Stimulated activated CD4-positive, alpha-beta T cell treated with anti-CD3 and anti-CD28 coated beads, TNF-alpha, amount 100 ng/mL, for 4 hours (primary cell): ENCODE measurements at places on chromosomes 4 and X.

DNA sequence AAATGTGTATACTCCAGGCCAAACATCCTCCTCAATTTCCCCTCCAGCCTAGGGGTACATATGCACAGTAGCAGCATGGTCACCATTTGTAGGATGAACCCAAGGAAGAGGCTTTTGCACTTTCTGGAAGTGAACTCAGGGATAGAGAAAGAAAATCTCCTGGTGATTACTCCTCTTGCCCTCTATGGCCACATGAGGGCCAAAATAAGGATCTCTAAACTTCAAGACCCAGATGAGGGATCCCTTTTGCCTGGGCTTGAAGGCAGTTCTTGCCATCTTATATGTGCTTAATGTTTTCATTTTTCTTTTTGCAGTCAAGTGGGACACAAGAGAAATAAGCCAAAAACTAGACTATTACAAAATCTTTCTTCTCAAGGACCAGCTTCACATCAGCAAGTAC lies 29.5 kb upstream of the MUC7 start:
- no peak for DNase-seq

DNA sequence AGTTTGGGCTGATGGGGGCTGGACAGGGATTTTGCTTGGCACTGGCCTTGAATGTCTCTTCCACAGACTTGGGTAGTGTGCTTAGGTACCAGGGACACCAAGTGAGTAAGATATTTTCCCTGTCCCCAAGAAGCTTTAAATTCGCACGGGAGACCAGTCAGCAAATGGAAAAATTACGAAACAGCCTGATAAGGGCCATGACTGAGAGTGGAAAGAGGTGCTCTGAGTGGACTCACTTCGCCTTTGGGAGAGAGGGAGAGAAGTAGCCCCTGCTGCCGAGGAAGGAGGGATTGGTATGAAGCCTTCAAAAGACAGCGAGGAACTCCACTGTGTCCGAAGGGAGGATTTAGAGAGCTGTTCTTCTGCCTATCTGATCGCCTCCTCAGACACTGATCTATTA lies 2.6 kb downstream of the LSM6 start:
- DNase-seq, result no peak

- DNase-seq, result no peak
Observed at GRCh38 chr4:41213625-41214135, 662 bp downstream of the APBB2 start.

DNA sequence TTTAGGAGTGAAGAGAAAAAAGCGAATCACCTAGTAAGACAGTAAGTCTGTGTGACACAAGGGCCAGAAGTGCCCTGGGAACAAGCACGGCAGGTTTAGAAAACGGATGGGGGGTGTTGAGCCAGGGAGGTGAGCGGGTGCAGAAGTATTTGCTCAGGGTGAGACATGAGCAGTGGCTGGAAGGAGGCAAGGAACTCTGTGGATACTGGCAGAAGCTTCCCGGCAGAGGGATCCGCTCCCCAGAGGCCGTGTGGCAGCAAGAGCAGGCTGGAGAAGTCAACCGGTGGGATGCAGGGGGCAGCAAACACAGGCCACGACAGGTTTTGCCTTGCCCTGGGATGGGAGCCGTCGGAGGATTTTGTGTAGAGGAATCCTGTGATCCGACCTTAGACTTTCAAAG lies 2.3 kb upstream of the UVSSA start:
- DNase-seq, result no peak

DNA sequence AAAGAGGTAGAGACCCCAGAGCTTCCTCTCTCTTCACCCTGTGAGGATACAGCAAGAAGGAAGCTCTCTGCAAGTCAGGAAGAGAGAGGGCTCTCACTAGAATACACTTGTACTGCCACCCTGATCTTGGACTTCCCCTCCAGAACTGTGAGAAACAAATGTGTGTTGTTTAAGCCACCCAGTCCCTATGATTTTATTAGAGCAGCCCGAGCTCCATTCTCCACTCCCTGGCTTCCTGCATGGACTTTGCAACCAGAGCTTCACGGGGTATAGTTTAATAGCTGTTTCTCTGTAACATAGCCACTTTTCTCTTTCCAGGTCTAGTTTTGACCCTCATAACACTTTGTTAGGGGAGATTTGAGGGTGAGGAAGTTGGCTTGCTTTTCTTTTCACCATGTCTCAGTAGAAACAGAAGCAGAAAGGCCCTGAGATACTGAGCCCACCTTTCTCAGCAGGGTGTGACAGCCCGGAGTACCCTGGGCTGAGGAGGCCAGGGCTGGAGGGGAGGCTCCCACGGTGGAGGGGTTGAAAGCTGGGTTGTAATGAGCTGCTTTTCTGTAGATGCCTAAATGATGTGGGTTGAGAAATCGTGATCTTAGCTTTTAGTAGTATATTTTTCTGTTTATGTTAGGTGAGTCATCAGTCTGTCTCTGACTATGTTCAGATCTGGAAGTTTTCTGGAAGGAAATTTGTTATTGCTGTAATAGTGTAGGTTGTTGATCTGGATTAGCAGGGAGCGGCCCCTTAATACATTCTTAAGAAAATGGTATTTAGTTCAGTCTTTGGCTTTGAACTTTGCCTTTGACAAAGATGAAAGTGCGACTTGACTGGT lies 118.6 kb downstream of the PTTG2 start:
- no peak for DNase-seq

DNA sequence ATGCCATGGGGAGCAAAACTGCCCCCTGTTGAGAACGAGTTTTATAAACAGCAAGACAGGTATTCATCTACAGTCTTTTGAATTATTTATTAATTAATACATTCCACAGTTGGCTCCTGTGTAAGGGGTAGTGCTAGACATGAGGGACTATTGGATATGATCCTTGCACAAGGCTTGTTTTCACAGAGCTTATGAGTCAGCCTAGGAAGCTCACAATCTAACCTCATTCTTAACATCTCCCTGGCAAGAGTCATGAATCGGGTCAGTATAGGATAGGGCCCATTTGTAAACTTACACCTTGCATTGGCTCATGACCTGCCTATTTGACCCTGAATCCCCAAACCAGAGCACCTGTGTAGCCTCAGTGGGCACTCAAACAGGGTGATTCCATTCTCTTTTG lies 209.1 kb upstream of the HCCS start:
- DNase-seq, result no peak

GRCh38 chr4:182918044-182918607 lies 940 bp upstream of the DCTD start:
- no peak for DNase-seq

DNA sequence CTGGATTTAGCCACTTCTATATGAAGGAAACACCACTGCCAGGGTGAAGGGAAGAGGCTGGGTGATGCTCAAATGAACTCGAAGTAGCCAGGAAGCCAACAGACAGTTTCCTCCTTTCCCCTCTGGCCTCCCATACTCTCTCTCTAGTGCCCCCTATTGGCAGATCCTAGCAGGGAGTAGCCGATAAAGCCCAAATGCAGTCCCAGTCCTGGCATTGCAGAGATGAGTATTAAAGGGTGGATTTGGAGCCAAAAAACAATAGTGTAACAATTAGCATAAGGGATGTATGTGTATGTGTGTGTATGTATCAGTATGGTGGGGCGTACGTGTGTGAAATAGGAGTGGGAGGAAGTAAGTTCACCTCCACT lies 213.8 kb upstream of the LDB2 start:
- no peak for DNase-seq

GRCh38 chr4:109739547-109739946 lies 9.7 kb upstream of the PLA2G12A start:
- DNase-seq, result no peak

DNA sequence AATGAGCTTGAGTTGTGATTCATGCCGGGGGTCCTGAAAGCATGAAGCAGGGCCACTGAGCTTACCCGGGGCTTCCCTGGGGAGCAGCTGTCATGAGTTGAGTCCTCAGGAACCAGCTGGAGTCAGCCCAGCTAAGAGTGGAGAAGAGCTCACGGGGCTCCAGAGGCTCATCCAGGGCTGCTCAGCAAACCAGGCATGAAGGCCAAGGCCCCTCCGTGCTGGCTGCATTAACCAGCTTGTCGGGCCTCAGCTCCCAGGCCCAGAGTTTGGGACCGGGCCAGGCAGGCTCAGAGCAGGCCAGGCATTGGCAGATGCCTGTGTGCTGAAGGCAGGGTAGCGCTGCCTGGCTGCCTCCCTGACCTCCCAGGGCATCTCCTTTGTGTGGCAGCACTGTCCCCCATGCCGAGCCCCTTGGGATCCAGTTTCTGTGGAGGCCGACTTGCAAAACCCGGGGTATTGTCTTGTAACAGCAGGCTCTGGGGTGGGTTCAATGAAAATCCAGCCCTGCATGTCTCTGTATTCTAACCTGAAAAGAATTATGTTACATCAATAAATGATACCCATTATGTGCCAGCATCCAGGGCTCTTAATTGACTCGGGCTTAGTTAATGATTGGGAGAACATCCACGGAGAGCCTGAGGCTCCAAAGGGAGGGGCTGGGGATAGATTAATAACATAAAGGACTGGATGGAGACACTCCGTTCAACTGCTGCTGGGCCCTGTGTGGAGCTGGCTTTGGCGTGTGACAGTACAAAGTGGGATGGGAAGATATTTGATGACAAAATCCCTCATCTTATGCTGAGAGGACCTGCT lies 68.0 kb upstream of the MSX1 start:
- no peak for DNase-seq

- DNase-seq, result no peak
Observed at GRCh38 chr4:5933116-5933515, 40.2 kb upstream of the CRMP1 start.

- no peak for DNase-seq
Observed at GRCh38 chr4:99047710-99048109, 40.9 kb downstream of the ADH5 start.

GRCh38 chrX:139187738-139188137 lies 342.8 kb upstream of the F9 start:
- DNase-seq, result no peak

DNA sequence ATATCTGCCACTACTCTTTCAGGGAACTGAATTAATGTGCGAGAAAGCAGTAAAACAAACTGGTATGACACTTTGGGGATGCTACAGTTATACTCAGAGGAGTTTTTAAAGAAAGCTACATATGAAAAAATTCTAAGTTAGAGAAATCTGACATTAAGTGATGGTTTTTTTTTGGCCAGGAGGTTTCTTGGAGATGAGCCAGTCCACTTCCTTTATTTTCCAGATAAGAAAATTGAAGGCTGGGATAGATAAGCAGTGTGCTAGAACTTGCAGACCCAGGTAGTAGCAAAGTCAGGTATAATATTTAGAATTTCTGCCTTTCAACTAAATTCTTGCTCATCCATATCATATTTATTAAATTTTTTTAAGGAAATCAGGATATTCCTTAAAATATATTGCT lies 106.8 kb downstream of the FAT4 start:
- DNase-seq, result no peak

DNA sequence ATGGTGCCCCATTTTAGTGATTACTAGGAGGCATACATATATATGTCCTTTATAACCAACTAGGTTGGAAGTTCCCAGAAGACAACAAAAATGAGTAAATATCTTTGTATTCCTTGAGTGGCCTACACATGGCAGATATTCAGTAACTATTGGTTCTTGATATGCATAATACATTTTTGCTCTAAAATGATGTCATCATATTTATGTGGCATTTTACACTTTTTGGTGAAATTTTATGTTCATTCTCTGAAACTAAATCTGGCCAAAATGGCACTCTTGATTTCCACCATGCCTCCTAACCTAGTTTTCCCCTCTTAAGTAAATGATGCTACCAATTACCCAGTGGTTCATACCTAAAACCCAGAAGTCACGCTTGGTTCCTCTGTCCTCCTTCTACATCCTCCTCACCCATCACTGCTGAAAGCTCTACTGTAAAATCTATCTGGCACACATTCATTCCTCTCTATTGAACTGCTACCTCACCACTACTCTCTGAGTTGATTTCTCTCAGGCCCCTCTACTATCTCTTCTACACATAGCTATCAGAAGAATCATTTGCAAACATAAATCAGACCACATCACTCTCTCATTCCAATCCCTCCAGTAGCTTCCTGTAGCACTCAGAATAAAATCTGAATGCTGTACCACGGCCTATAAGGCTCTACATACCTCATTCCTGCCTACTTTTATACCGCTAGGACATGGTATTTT lies 13.4 kb downstream of the SLC10A7 start:
- no peak for DNase-seq

GRCh38 chr4:118270492-118270891 lies 82.3 kb downstream of the PRSS12 start:
- no peak for DNase-seq

GRCh38 chrX:9163214-9163709 lies 129.3 kb upstream of the FAM9B start:
- DNase-seq, result no peak

DNA sequence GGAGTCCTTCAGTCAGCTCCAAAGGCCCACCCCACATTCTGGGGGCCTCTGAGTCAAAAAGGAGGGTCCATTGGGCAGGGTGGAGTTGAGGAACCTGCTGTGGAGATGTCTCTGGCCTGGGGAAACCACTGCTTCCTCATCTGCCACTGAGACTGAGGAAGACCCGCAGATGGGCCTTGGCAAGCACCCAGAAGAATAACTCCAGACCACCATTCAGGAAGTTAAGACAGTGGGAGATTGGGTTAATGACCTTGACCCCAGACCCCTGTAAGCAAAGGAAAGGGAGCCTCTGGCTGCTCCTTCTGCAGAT lies 8.1 kb upstream of the HSD17B10 start:
- no peak for DNase-seq

DNA sequence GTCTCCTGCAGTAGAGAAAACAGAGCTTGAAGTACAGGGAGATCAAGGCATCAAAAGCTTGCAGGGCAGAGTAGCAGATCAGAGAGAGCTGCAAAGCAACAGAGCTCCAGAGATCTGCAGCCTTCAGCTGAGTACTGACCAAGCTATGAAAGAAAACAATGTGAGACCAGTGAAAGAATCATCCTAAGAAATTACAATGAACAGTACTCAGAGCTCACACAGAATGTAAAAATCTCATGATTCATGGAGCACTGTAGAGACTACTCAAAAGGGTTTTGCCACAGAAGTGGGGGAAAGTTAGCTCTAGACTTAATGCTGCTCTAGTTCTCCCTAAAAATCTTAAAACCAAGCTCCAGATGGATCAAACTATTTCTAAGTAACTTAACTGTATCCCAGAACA lies 80.0 kb upstream of the MAB21L2 start:
- no peak for DNase-seq

DNA sequence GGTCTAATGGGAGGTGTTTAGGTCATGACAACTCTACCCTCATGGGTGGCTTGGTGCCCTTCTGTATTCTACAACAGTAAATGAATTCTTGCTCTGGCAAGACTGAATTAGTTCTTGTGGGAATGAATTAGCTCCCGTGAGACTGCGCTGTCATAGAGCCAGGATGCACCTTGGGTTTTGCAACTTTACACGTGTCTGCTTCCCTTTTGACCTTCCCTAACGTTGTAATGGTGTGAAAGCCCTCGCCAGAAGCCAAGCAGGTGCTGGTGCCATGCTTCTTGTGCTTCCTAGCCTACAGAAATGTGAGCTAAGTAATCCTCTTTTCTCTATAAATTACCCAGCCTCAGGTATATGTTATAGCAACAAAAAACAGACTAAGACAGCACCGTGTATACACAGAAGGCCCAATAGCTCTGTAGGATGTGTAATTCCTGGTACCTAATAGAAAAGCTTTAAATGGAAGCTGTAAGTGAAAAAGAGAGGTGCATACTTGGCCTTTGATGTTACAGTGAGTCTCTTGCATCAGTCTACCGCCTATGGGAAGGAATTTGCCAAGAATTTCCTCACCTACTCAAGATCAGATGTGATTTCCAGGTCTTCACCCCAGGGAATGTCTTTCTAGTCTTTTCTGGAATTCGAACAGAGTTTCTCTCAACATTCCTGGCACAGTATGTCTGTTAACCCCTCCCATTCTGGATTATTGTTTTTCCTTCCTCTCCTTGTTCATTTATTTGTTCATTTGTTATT lies 3.2 kb upstream of the ENPEP start:
- DNase-seq, result no peak

- no peak for DNase-seq
Observed at GRCh38 chr4:103853627-103854026, 133.8 kb upstream of the TACR3 start.
